NCI-H1105 (cell line): ENCODE measurements at places on chromosomes 3 and 15.
A peak's percentile ranks its signal among the peaks of the same experiment; 100 is the strongest.

- no peak for DNase-seq
Observed at GRCh38 chr3:113245761-113246161, 34.4 kb downstream of the BOC start.

DNA sequence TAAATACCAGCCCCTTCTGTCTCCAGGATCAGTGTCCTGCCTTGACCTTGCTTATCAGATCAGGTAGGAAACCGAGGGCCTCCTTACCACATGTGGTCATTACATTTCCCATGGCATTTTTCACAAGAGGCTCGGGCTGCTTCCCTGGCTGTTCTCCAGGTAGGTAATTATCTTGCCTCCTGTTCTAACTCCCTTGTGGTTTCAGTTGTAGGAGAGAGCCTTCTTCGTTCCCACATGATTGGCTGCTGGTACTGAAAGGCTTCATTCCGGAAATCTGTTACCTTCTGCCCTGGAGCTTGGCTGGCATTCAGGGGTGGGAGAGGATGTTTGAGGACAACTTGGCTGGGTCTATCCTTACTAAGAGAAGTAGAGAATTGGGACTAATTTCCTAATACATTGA, 46.8 kb upstream of the RORA start:
- DNase-seq: peak; percentile 93

DNA sequence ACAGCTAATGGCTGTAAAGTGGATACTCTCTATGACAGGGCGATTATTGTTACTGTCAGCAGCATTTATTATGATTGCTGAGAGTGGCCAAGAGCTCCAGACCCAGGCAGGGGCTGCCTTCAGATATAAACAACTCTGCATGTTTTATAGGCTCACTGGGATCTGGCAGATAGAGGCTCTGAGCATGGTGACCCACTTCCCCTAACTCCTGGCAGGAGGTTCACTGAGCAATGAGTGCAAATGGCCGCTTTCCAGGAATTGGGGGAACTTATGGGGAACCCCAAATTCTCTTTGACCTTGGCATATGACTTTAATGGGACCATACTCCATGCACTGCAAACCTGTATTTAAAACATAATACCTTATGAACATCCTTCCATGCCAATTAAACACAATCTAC, 59.0 kb downstream of the SCN5A start:
- no peak for DNase-seq

- no peak for DNase-seq
Observed at GRCh38 chr3:102016417-102016816, 167.1 kb downstream of the NFKBIZ start.

DNA sequence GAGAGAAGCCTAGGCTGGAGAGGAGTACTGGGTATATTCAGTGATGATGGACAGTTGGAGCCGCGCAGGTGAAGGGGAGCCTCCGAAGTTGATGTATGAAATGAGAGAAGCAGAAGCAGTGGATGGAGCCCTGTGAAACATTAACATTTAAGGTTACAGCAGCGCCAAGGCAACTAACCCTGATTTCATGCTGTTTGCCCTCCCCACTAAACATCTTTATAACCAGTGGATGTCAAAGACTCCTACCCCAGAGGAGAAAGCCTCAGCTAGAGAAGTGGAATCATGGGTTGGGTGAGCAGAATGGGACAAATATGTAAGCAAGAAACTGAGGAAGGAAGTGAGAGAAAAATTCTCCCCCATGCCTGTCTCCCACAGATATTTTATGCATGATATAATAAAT, 92.0 kb upstream of the NMNAT3 start:
- DNase-seq: no peak

GRCh38 chr3:10775259-10775658, 40.8 kb upstream of the SLC6A11 start:
- DNase-seq: no peak

GRCh38 chr3:102570511-102570910, 135.7 kb downstream of the ZPLD1 start:
- DNase-seq: no peak

GRCh38 chr3:162122405-162122804, 625.8 kb downstream of the OTOL1 start:
- no peak for DNase-seq

DNA sequence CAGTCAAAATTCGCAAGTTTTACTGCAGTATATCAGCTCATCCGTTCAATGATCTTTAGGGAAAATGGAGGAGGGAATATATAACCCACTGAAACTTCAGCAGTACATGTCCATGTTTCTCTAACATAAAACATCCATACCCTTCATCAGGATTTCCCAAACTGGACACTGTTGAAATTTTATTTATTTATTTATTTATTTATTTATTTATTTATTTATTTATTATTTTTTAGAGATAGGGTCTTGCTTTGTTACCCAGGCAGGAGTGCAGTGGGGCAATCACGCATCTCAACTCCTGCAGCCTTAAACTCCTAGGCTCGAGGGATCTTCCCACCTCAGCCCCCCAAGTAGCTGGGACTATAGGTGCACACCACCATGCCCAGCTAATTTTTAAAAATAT, 14.8 kb upstream of the HLTF start:
- DNase-seq: no peak

DNA sequence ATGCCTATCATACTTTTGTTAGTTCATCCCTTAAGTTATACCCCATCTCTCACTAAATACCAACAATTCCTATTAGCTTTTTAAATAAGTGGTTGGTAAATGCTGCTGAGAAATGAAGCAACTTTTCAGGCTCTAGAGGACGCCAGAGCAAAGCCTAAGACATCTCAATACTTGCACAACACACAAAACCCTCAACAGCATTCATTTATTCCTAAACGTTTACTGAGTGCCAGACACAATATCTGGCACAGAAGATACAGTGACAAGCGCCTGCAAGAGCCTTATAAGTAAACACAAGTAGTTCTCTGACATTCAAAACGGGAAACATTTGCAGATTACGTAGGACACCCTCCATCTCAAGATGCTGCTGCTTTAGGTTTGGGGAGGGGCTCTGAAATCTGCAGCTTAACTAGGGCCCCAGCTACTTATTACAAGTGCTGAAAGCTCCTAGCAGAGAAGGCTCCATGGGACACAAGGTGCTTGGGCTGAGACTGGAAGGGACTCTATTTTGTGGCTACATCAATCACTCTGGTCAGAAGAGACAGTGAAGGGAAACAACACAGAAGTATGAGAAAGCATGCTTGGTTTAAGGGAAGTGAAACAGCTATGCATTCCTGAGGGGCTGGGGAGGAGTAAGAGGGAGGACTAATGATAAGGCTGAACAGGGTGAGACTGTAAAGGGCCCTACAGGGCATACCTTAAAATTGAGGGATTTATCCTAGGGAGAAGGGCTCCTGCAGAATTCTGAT, 311.3 kb downstream of the PLCL2 start:
- no peak for DNase-seq

GRCh38 chr15:65264863-65265430, 21.7 kb downstream of the PARP16 start:
- DNase-seq: no peak

DNA sequence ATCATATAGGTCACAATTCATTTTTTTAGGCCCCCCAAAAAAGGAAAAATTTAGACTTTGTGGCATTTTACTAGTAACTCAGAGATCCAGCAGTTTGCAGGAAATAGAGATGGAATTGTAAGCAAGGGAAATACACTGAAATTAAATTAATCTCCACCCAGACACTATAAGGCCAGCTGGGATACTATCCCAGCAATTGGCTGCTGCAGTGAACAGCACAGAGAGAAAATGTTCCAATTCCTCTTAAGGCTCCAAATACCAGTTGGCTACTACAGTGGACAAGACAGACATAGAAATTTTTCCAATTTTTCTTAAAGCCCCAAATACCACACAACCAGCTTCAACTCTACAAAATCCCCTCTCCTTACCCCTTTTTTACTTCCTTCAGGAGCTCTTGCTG, 78.9 kb downstream of the ULK4 start:
- no peak for DNase-seq
